Sciatic nerve (tissue), 2 donors: ENCODE measurements at places on chromosomes 6 and 20.

- no peak for DNase-seq
Observed at GRCh38 chr20:46742669-46743045, 33.2 kb downstream of the SLC2A10 start.

DNA sequence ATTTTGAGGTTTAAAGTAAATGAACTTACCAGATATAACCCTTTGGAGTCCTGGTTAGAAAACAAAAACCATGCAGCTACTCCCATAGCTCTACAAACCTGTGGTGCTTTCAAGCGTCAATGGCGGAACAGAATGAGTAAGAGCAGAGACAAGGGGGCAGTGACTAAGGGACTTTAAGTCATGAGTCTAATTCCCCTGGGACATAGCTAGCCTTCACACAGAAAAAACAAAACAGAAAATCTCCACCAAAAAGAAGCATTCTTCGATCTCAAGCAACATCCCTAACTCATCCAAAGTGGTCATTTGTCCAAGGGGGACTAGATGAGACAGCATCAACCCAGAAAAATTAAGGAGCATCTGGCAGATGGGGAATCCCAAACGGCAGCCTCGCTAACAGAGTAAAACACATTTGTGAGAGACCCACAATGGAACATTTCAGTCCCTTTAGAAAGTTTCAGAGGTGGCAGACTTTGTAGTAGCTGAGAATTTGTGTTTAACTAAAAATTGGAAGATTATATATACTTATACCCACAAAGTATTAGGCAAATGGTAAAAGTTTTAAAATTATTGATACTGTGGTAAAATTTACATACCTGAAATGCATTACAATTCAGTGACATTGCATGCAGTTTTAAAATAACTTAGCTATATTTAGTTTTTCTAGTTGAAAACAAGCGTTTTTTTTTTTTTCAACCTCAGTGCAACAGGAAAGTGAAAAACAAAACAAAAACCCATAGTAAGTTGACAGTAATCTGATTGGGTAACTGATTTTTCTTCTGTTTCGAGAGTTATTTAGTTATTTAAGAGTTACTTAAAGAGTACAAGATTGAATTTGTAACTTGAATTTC, 67.5 kb downstream of the KCNQ5 start:
- no peak for DNase-seq

DNA sequence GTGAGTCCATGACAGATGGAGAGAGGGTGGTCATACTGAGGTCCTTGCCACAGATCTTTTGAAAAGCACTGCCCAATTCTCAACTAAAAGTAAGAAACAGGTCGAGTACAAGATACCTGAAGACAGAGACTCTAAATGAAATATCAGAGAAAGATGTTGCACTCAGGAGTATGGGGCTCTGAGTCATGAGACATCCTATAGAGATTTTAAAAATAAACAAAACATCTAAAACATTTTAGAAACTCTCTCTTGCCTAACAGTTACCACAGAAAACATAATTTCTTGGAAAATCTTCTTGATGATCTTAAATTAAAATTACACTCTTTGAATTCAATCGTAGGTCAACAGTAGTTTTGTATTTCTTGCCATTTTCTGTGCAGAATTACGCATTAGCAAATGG, 348.9 kb upstream of the MARCKS start:
- no peak for DNase-seq

DNA sequence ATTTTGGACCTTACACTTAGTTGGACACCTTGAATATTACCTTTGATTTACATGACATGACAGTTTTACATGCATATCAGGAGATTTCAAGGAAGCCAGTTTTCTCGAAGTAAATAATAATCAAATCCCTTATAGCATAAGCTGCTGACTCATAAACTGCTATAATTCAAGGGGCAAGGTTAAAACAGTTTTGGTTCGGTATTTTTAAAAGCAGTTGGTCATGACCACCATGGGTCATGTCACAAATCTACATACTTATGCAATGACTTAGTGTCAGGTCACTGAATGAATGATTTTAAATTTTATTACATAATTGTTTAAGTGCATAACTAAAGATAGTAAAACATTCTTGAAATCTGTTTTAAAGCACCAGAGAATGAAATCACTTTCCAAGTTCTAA, 158.0 kb downstream of the DST start:
- DNase-seq, result no peak

DNA sequence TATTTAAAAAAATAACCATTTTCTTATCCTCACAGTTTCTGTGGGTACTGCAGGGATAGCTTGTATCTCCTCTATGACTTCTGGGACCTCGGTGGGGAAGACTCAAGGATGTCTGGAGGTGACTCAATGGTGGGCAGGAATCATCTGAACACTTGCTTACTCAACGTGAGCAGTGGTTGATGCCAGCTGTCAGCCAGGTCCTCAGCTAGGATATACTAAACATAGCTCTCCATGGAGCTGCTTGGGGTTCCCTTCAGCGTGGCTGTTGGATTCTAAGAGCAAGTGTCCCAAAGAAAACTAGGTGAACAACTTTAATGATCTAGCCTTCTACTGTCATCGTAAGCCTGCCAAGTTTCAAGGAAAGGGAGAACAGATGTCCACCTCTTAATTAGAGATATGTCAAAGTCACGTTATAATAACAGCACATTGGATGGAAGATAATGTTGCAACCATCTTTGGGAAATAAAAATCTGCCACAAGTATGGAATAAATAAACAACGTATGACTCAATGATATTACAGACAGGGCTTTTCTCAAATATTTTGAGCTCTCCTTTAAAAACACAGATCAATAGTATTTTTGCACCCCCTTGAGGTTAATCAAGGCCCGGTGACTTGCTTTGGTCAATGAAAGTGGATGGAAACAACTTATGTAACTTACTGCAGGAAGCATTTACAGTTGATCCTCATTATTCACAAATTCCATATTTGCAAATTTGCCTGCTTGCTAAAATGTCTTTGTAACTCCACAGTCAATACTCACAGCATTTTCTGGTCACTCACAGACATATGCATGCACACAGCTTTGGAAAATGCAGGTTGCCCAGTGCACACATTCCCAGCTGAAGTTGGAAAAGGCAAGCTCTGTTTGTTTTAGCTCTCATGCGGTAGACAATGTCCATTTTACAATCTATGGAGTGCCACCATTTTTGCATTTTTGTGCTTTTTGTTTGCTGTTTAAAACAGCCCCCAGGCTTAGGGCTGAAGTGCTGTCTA, 6.6 kb upstream of the HEBP2 start:
- DNase-seq, result no peak
